NCI-H524 (cell line): ENCODE measurements at places on chromosomes 7 and 10.

DNA sequence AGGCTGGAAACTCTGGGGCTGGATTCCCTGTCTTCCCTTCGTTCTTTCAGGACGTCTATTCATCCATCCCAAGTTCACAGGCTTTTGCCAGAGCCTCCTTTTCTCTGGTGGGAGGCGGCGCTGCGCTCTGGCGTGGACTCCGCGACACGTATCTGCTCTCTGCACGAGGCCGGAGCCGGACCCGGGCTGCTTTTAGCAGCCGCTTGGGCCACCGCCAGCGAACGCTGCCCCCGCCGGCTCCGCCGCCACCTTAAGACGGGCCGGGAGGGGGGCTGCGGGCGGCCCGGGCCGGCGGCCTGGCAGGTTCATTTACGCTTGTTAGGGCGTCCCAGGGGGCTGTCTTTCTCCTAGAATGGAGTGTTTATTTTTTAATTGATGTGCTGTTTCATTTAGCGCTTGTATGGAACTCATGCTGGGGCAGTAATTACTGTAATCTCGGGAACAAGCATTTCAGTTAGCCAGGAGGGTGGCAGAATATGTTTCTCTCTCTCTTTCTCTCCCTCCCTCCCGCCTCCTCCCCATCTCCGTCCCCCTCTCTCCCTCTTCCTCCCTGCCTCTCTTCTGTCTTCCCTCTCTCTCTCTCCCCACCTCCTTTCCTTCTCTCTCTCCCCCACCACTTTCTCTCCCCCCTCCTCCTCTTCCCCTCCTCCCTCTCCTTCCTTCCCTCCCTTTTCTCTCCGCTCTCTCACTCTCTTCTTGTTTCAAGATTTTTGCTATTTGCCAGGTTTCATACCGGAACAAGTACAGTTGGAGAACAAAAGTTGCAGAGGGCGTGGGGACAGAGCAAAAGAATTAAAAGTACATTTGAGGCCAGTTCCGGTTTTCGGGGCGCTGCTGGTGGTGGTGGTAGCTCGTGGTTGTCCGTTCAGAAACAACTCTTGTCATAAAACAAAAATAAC is 1.3 kb upstream of the FZD8 start:
- DNase-seq: no peak

DNA sequence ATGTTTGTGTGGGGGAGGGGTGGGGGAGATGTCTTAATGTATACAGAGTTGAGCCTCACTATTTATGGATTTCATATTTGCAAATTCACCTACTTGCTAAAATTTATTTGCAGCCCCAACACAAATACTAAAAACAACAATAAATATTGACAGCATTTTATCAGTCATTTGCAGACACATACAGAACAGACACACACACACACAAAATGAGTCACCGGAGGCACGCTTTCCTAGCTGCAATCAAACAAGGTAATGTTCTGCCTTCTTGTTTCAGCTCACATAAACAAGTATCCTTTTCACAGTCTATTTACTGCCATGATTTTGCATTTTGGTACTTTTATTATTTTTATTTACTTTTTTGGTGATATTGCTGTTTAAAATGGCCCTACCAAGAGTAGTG is 88.5 kb downstream of the IPMK start:
- DNase-seq: no peak

DNA sequence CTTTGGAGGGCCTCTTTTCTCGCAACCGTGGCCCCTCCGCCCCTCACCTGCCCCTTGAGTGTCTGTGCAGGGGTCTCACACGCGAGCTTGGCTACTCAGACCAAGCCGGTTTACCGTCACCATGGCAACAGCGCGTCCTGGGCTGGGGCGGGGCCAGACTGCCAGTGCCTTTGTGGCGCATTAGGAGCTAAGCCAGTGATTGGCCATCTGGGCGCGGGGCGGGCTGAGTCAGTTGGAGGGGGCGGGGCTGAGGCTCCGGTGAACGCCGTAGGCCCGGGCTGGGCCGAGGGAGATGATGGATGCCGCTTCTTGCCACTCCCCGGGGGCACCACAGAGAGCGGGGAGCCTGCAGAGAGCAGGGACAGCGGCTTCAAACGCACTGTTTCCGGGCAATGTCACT is 48.7 kb upstream of the FXYD4 start:
- peak; percentile 82 for DNase-seq

DNA sequence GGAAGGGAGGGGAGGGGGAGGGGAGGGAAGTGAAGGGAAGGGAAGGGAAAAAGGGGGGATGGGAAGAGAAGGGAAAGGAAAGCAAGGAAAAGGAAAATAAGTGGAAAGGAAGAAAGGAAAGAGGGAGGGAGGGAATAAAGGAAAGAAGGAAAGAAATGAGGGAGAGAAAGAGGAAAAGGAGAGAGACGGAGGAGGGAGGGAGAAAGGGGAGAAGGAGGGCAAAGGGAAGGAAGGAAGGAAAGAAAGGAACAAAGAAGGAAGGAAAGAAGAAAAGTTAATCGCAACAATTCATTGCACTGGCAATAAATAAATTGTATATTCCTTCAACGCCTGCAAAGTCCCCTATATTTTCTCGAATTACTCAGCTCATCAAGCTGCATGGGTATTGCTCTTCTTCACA is 2.6 kb upstream of the VWC2 start:
- DNase-seq: no peak

DNA sequence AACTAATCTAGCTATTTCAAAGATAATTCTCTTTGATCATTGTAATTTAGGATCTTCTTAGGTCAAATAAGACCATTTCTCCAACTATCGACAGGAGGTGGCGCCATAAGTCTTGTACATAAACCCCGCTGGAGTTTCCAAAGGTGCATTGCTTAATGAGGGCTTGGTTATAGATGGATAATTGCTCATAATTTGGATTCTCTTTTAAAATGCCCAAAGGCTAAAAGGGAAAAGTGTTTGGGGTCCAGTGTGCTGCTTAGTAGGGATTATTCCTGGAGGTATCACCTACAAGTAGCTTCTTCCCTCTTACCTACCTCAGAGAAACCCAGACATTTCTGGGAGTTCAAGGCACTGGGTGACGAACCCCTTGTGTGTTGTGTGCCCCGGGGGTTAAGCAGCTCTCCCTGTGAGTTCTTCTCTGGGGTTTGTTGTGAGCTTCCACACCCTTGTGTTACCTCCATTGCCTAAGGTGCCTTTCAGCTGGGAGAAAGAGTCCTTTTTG is 75.2 kb downstream of the PAXIP1 start:
- DNase-seq: peak; percentile 59

- peak; percentile 20 for DNase-seq
Observed at GRCh38 chr7:26681819-26682418, 182.5 kb downstream of the SKAP2 start.

- DNase-seq: no peak
Observed at GRCh38 chr10:12699781-12700556, 301.5 kb downstream of the CCDC3 start.

DNA sequence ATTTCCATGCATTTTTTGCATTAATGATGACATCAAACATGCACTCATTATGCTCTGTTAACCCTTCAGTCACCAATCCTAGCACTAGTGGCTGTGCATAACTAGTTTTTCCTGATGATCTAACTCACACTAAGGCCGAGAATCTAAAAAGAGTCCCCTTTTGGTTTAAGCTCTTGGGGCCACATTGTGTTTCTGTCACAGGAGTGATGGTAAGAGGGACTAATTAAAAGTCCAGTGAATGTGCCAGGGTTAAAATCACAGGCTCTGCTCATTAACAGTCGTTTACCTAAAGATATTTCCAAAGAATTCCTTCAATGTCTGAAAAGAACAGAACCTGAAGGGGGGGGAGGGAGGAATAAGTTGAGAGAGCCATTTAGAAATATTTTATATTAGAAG is 359.0 kb upstream of the ANKRD30A start:
- DNase-seq: no peak

GRCh38 chr7:145082366-145083161 is 246.7 kb upstream of the TPK1 start:
- DNase-seq: peak; percentile 87

DNA sequence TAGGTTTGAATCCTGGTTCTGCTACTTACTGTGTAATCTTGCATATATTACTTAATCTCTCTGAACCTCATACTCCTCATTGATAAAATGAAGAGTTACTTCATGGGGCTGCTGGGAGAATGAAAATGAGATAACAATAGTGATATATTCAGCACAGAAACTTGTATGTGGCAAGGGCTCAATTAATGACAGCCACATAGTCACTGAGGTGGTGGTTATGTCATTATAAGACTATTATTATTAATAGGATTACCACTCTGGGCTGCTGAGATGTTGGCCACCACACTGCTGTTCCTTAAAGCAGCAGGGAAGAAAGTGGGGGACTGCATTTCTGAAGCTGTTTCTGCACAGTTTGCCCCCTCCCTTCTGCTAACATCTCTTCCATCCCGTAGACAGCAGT is 100.4 kb upstream of the PDLIM1 start:
- DNase-seq: no peak

DNA sequence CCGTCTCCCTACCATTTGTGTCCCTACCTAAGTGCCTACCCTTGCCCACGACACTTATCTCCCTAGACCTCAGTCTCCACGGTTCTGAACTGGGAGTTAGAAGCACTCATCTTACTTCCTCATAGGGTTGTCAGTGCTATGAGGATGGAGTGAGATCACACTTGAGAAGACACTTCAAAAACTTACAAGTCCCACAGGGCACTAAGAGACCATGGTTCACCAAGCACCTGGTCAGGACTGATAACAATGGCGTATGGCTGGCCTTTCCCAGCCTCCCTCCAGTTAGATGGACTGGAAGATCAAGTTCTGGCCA is 43.2 kb downstream of the KCNMA1 start:
- no peak for DNase-seq

- no peak for DNase-seq
Observed at GRCh38 chr10:58275261-58275660, 6.3 kb downstream of the CISD1 start.

GRCh38 chr10:71207578-71207977 is 4.8 kb upstream of the UNC5B start:
- no peak for DNase-seq

GRCh38 chr7:11141541-11141940 is 167.9 kb downstream of the PHF14 start:
- DNase-seq: no peak

DNA sequence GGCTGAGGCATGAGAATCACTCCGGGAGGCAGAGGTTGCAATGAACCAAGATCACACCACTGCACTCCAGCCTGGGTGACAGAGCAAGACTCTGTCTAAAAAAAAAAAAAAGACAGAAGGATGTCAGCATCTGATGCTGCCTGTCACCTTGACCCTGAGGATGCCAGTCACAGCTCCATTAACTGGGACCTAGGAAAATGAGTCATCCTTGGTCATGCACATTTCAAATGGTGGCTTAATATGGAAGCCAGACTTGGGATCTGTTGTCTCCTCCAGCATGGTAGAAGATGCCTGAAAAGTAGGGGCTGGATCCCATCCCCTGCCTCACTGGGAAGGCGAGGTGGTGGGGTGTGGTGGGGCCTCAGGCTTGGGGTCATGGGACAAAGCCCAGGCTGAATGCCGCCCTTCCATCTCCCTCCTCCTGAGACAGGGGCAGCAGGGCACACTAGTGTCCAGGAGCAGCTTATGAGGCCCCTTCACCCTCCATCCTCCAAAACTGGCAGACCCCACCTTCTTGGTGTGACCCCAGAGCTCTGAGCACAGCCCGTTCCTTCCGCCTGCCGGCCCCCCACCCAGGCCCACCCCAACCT is 1.3 kb downstream of the NOS3 start:
- no peak for DNase-seq

DNA sequence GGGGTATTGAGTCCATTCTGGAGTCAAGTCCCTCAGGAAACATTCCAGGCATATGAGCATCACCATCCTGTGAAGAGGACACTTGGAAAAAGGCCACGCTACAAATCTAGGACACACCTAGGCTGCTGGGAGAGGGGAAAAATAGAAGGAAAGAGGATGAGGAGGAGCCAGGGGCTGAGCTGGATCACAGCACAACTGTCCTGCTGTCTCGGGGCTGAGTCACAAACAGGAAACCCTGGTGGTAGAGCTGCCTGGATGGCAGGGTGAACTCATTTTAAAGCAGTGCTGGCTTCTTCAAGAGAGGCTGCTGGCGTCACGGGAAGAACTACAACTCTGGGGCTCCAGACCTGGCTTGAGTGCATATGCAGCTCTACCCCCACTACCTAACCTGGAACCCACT is 151.5 kb downstream of the RNF216 start:
- DNase-seq: peak; percentile 19

GRCh38 chr10:63058236-63058635 is 74.9 kb upstream of the NRBF2 start:
- DNase-seq: no peak

DNA sequence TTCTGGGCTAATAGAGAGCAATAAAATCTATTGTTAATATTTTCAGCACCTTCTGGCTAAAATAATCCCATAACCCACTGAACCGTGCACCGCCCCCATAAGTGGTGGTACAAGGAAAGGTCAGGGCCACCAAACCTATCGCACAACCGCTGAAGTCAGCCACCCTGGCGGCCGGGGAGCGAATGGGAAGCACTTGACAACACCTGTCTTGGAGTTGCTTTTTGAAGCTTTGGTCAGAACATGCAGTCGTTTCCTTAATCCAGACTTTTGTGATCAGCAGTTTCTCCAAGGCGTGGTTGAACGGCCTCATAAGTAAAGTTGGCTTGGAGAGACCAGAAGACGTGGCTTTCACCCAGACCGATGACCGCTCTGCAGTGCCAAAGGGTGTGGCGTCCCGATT is 97.4 kb downstream of the DNAJB6 start:
- no peak for DNase-seq

DNA sequence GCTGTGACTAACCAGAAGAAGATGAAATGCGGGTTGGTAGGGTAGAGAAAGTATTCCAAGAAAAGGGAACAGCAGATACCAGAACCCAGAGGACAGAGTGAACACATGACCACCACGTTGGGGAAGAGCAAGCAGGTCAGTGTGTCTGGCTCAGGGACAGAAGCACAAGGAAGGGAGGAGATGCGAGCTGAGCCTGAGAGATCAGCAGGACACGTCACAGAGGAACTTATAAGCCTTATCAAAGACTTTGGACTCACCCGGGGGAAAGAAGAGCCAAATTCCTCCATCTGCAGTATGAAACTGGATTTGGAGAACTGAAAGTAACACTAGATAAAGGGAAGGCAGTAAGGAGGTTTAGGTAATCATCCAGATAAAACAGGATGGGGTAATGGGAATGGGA is 232.1 kb upstream of the NPVF start:
- DNase-seq: no peak

DNA sequence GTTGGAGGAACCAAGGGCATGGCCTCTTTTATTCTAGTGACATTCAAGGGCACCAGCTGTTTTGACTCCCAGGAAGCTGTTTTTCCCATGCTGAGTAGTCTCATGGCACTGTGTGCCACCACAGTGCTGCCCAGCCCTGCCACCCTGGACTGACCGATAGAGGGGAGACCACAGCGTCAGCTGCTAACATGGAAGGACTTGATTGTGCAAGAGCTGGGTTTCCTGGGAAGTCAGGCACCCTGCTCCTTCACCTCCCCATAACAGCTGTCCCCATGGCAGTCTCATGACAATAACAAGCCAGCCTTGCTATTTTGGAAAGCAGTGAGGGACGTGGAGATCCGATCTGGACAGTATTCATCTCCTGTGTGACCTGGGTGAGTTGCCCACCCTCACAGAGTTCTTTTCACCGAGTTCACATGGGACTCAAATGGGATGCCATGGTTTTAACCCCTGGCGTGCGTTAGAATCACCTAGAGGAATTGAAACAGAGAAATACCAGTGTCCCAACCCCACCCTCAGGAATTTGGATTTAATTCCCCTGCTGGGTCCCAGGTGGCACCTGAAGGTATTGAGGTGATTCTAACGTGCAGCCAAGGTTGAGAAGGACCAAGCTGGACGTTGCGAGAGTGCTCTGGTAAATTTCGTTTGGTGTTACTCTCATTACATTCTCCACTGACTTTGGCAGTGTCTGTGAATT is 174.8 kb downstream of the CELF2 start:
- no peak for DNase-seq
